ENCODE measurements at places on chromosomes 5 and 9.

GRCh38 chr9:97802276-97802675 lies 50.8 kb upstream of the FOXE1 start:
- peak overlapping the region; percentile 76 for H3K4me3 ChIP-seq
- peaks cover 2% of the 10 kb centered on the region for H3K27me3 ChIP-seq
- peak; percentile 90 for DNase-seq
- H3K4me1 ChIP-seq, result peaks cover 46% of the 10 kb centered on the region
- peak overlapping the region; percentile 93 for H3K27ac ChIP-seq

DNA sequence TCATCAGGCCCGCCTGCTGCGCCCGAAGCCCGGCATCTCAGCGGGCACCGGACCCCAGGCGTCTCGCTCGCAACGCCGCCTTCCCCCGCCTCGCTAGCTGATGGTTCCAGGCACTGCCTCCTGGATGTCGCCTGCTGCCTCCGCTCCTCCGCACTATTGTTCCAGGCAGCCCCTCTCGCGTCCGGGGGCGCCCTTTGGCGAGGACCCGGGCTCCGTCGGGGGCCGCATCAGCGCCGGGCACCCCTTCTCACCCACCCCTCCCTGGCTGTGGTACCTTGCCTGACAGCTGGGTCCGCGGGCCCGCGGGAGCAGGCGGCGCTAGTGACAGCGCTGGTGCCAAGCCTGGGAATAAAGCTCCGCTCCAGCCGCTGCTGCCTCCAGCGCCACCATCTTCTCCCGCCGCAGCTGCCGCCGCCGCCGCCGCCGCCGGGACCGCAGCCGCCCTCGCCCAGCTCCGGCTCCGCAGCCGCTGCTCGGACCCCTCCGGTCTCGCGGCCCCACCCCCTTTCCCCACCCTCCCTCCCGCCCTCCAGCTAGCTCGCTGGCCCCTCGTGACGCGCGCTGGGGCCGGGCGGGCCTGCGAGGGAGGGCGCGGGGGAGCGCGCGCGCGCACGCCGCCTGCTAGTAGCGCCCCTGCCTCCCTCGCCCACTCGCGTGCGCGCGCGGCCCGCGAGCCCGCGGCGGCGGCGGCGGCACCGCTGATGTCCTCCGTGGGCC lies at the start of gene APBA1:
APBA1 (minus strand) TSS at position 493 of the 717 bp plus-strand sequence.
- H3K27me3 ChIP-seq, result no peaks in the 10 kb centered on the region
- peak; percentile 29 for DNase-seq
- peak within 1 kb of the TSS; percentile 94 for H3K4me3 ChIP-seq
- H3K4me1 ChIP-seq, result peaks cover 54% of the 10 kb centered on the region
- no peaks in the 10 kb centered on the region for H3K36me3 ChIP-seq

- H3K4me3 ChIP-seq, result no peak overlapping the region
- H3K36me3 ChIP-seq, result no peaks in the 10 kb centered on the region
- no peak for DNase-seq
- H3K27me3 ChIP-seq, result peaks cover 5% of the 10 kb centered on the region
These were observed 58.3 kb upstream of the ANKRD33B start for GRCh38 chr5:10505517-10506095.

- H3K4me3 ChIP-seq, result no peak overlapping the region
- no peaks in the 10 kb centered on the region for H3K27me3 ChIP-seq
- no peak for DNase-seq
These were observed 26.0 kb upstream of the PDE4D start for GRCh38 chr5:59919484-59919883.

- H3K4me1 ChIP-seq, result peaks cover 6% of the 10 kb centered on the region
- no peak overlapping the region for H3K27ac ChIP-seq
- no peaks in the 10 kb centered on the region for H3K36me3 ChIP-seq
- DNase-seq, result no peak
- H3K4me3 ChIP-seq, result no peak overlapping the region
These were observed 148.3 kb downstream of the CMYA5 start for GRCh38 chr5:79837761-79838551.

DNA sequence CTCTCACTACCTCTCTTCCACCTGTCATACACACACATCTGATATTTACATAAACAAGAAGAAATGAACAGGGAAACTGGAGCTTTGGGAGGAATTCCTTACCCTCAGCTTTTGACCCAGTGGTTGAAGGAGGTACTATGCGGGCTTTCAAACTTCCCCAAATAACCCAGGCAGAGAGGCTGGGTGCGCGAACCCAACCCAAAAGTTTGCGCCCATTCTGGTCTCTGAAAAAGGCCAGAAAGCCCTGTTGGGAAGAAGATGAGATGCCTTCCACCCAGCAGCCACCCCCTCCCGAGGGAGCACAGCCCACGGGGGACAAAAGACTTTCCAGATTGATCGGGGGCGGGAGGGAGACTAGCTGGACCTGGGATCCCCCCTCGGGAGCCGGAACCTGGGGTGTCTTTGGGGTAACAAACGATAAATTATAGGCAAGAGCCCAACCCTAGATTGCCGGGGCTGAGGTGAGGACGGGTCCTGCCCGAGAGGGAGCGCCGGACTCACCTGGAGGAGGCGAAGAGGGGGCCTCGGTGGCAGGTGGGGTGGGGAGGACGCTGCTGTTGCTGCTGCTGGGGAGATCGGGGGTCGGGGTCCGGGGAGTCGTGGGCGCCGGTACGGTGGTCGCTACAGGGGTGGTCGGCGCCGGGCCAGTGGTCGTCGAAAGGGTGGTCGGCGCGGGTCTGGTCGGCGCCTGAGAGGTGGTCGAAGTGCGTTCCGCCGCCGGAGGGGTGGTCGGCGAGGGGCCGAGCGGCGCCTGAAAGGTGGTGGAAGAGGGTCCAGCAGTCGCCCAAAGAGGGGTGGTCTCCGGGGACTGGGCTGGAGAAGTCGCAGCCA lies 798 bp downstream of the MEGF9 start:
- no peak for DNase-seq
- H3K27ac ChIP-seq, result peak overlapping the region; percentile 20
- H3K36me3 ChIP-seq, result peaks cover 6% of the 10 kb centered on the region
- peaks cover 57% of the 10 kb centered on the region for H3K4me1 ChIP-seq

GRCh38 chr9:79632060-79632459 lies 60.3 kb downstream of the TLE4 start:
- no peak for DNase-seq
- no peak overlapping the region for H3K4me3 ChIP-seq
- H3K4me1 ChIP-seq, result peaks cover 83% of the 10 kb centered on the region
- H3K36me3 ChIP-seq, result peaks cover 58% of the 10 kb centered on the region
- H3K27ac ChIP-seq, result peak overlapping the region; percentile 43

GRCh38 chr5:6576861-6577501 lies 55.9 kb downstream of the NSUN2 start:
- no peak overlapping the region for H3K4me3 ChIP-seq
- peaks cover 37% of the 10 kb centered on the region for H3K27me3 ChIP-seq
- DNase-seq, result peak; percentile 67
- no peaks in the 10 kb centered on the region for H3K36me3 ChIP-seq
- H3K4me1 ChIP-seq, result peaks cover 19% of the 10 kb centered on the region

DNA sequence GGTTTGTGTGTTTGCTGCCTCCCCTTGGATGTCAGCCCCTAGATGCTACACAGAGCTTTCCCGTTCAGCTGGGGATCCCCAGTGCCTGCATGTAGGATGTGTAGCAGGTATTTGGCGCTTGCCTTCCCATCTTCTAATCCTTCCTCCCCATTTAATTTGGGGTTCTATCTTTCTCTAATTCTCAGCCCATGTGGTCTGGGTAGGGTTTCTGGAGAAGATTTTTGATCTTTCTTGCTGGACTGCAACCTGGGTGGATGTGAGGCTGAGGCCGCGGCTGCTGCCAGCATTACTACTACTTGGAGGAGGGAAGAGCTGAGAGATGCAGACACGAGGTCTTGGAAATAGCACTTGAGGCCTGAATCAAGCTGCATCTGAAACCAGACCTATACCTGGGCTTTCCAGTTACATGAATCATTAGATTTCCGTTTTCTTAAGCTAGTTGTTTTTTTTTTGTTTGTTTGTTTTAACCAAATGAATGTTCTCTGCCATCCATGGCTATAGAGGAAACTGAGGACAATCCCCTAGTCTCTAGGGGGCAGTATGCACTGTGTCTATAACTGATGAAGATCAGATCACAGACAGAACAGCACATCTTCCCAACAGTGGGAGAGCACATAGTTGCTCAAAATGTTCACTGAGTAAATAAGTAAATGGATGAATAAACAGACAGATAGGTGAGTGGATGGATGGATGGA lies 178.6 kb downstream of the FGF18 start:
- H3K27ac ChIP-seq, result no peak overlapping the region
- DNase-seq, result no peak
- peaks cover 18% of the 10 kb centered on the region for H3K4me1 ChIP-seq
- H3K36me3 ChIP-seq, result no peaks in the 10 kb centered on the region
- peaks cover 28% of the 10 kb centered on the region for H3K27me3 ChIP-seq

DNA sequence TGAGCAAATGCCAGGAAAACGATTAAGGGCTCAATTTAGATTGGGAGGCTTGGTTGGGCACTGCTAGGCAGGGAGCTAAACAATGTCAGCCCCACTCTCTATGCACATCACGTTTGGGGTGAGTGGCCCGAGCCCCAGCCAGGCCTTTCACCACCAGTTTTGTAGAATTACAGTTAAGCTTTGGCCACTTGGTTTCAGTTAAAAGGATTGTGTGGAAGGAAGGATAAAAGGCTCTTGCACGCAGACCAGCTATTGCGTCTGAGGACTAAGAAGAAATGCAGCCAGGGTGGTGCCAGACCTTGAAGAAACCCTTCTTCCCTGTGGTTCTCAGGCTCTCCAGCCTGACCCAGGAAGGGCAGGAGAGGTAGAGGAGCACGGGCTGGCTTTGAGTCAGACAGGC lies 125.3 kb upstream of the SLC44A1 start:
- DNase-seq, result no peak
- H3K36me3 ChIP-seq, result no peaks in the 10 kb centered on the region
- peaks cover 8% of the 10 kb centered on the region for H3K4me1 ChIP-seq
- H3K27ac ChIP-seq, result no peak overlapping the region

- H3K27ac ChIP-seq, result peak overlapping the region; percentile 82
- H3K27me3 ChIP-seq, result peaks cover 2% of the 10 kb centered on the region
- H3K4me1 ChIP-seq, result peaks cover 97% of the 10 kb centered on the region
These were observed 206.6 kb downstream of the SEMA5A start for GRCh38 chr5:9339206-9339818.

GRCh38 chr5:79795764-79796398 lies 106.2 kb downstream of the CMYA5 start:
- no peaks in the 10 kb centered on the region for H3K4me1 ChIP-seq
- H3K36me3 ChIP-seq, result no peaks in the 10 kb centered on the region
- H3K4me3 ChIP-seq, result no peak overlapping the region
- no peak overlapping the region for H3K27ac ChIP-seq
- H3K27me3 ChIP-seq, result peaks cover 1% of the 10 kb centered on the region
- no peak for DNase-seq

GRCh38 chr5:168291342-168291963 lies at the start of gene WWC1:
Gene WWC1, plus strand, starts transcription at chr5:168291645. Its CDS starts 508 bp downstream, at chr5:168292153.
- H3K27me3 ChIP-seq, result no peaks in the 10 kb centered on the region
- DNase-seq, result no peak
- H3K27ac ChIP-seq, result no peak within 1 kb of the TSS
- H3K4me1 ChIP-seq, result peaks cover 36% of the 10 kb centered on the region
- H3K4me3 ChIP-seq, result peak within 1 kb of the TSS; percentile 85
- H3K36me3 ChIP-seq, result no peaks in the 10 kb centered on the region

DNA sequence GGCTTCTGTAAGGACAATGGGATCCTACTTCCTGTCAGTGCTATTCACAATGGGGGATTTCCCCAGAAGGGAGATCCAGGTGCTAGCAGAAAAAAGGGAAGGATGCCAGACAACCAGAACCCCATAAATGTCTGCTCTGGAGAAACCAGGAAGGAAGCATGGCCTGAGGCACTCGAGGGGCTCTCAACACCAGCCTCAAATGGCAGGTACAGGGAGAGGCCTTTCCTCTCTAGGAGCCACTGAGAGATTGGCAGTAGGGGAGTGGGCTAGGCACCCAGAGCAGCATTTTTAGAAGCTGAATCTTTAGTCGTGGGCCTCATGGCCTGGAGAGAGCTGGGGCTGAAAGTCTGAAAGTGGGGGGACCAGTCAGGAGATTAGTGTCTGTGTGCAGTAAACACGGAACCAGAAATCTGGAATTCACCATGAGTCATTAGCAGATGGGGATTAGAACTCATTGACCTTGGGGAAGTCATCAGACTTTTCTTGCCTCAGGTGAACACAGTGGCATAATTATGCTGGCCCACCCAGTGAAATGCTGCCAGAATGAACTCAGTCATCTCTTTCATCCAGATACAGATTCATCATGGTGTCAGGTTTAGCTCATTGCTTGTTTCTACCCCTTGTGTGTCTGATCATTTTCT lies 28.3 kb downstream of the ARHGEF28 start:
- DNase-seq, result peak; percentile 40
- H3K36me3 ChIP-seq, result 0 out of 2 replicates have a peak, but pooled peaks cover 5% of the 10 kb centered on the region
- peaks cover 42% of the 10 kb centered on the region for H3K4me1 ChIP-seq

DNA sequence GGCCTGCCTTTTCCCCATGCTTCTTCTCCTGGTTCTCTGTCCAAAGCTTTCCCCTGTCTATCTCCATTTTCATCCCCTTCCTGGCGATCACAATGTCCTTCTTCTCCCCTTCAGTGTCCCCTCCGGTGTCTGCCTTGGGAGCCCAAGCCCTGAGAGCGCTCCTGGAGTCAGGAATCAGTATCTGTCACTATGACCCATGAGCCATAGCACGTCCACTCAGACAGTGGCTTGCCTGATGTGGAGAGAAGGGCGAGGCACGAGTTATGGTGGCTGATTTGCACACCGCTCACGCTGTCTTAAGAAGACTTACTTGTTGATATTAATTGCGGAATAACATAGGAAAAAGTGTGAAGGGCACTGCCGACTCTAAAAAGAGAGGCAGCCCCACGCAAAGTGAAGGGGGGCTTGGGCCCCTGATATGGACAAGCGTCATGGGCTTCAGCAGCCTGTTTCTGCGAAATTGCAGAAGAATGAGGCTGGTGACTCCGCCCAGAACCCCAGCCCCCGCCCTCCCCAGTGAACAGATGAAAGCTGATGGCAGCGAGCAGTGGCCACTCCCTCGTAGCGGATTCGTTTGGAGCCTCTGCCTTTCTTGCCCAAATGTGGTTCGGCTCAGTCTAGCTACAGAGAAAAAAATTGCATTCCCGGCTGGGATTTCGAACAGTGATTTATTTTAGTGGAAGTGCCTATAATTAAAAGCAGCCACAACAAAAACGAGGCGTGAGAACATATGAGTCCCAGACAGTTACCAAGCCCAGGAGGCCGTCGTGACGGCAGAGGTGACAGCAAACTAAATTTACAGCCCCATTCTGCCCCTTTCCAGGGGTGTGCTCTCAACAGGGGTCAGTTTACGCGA lies 149.8 kb downstream of the ICE1 start:
- H3K4me1 ChIP-seq, result no peaks in the 10 kb centered on the region
- no peak overlapping the region for H3K27ac ChIP-seq
- H3K4me3 ChIP-seq, result no peak overlapping the region
- peaks cover 6% of the 10 kb centered on the region for H3K36me3 ChIP-seq
- no peaks in the 10 kb centered on the region for H3K27me3 ChIP-seq
- DNase-seq, result no peak

GRCh38 chr5:135025730-135026644 lies 8.0 kb downstream of the PITX1 start:
- H3K36me3 ChIP-seq, result peaks cover 12% of the 10 kb centered on the region
- DNase-seq, result no peak
- H3K27ac ChIP-seq, result no peak overlapping the region
- H3K4me3 ChIP-seq, result no peak overlapping the region
- H3K4me1 ChIP-seq, result peaks cover 9% of the 10 kb centered on the region

GRCh38 chr9:112042244-112042638 lies 132.9 kb downstream of the SUSD1 start:
- DNase-seq, result no peak
- H3K27ac ChIP-seq, result peak overlapping the region; percentile 81
- H3K4me1 ChIP-seq, result peaks cover 95% of the 10 kb centered on the region
- H3K36me3 ChIP-seq, result peaks cover 23% of the 10 kb centered on the region
- H3K27me3 ChIP-seq, result no peaks in the 10 kb centered on the region

- peaks cover 8% of the 10 kb centered on the region for H3K4me1 ChIP-seq
- no peak for DNase-seq
- no peak overlapping the region for H3K4me3 ChIP-seq
- H3K27ac ChIP-seq, result no peak overlapping the region
These were observed 53.7 kb downstream of the KDM4C start for GRCh38 chr9:6811436-6811835.

- no peaks in the 10 kb centered on the region for H3K27me3 ChIP-seq
- no peak for DNase-seq
- no peak overlapping the region for H3K27ac ChIP-seq
- H3K36me3 ChIP-seq, result no peaks in the 10 kb centered on the region
- no peaks in the 10 kb centered on the region for H3K4me1 ChIP-seq
These were observed 374.0 kb downstream of the ZNF608 start for GRCh38 chr5:124372457-124372856.

All from HFFc6 (cell line).